T-helper 2 cell treated with Interferon-gamma antibody and Interleukin-4, amounts not matched to agents 100 ng/mL and 5 ng/mL, for 36 hours (primary cell): ENCODE measurements at places on chromosomes 2 and 18. TPM values are rescaled to one million over a fixed set of nuclear protein-coding genes. Genes with fewer than 3 reads are reported as not detected.

The ABCG8 gene
- total RNA-seq = 0.09 TPM in 1 of 2 replicates, not detected in the other

The SLC16A14 gene
- total RNA-seq = 1.5 and 1.7 TPM in 2 replicates

The TRIM43 gene
- 0.59 and 0.73 TPM in 2 replicates for total RNA-seq

The ITGA4 gene
- 311 and 312 TPM in 2 replicates for total RNA-seq

The LIMS4 gene
- 0.20 and 0.25 TPM in 2 replicates for total RNA-seq

The TGFA gene
- total RNA-seq = 0.07 TPM in 1 of 2 replicates, not detected in the other

The HMSD gene
- total RNA-seq = 1.2 and 3.3 TPM in 2 replicates

The CNRIP1 gene
- not detected in 2 replicates for total RNA-seq

The SAG gene
- 0.02 and 0.34 TPM in 2 replicates for total RNA-seq

The SERPINB11 gene
- total RNA-seq = not detected in 2 replicates

The PLGLB2 gene
- 4.4 and 5.2 TPM in 2 replicates for total RNA-seq

The SERPINB7 gene
- total RNA-seq = not detected in 2 replicates

The CENPO gene
- 49.1 and 50.3 TPM in 2 replicates for total RNA-seq

The REG3A gene
- total RNA-seq = not detected in 2 replicates

The RGPD4 gene
- not detected in 2 replicates for total RNA-seq

The C2orf76 gene
- total RNA-seq = 7.5 and 8.6 TPM in 2 replicates

The CFAP221 gene
- not detected in 2 replicates for total RNA-seq

The DDX1 gene
- total RNA-seq = 71.3 and 73.6 TPM in 2 replicates

The C18orf32 gene
- total RNA-seq = 18.4 and 26.4 TPM in 2 replicates

The SCYGR2 gene
- not detected in 2 replicates for total RNA-seq

The CMPK2 gene
- total RNA-seq = 47.0 and 48.5 TPM in 2 replicates

The RAD51AP2 gene
- not detected in 2 replicates for total RNA-seq

The TDRD15 gene
- not detected in 2 replicates for total RNA-seq

The EVX2 gene
- not detected in 2 replicates for total RNA-seq

The GREB1 gene
- total RNA-seq = 0.25 and 0.30 TPM in 2 replicates

The COLEC12 gene
- total RNA-seq = not detected in 2 replicates

The LYG1 gene
- 2.1 and 2.4 TPM in 2 replicates for total RNA-seq

The TNFAIP6 gene
- not detected in 2 replicates for total RNA-seq
